Activated T-helper 1 cell treated with anti-CD3 and anti-CD28 coated beads, Interleukin-12 subunit alpha, Interleukin-12 subunit beta, Interleukin-2, Interleukin-4 antibody, amounts not matched to agents 30 ng/mL and 10 ng/mL and 1 ng/mL, durations not matched to agents 14 hours and 24 hours and 36 hours (primary cell): ENCODE measurements at places on chromosomes 13 and 19. TPM values are rescaled to one million over a fixed set of nuclear protein-coding genes. Genes with fewer than 3 reads are reported as not detected.

The LAIR1 gene
- total RNA-seq: 9.2 and 9.4 TPM in 2 replicates

The CDX2 gene
- not detected in 2 replicates for total RNA-seq

The DCT gene
- not detected in 2 replicates for total RNA-seq

The FKBP8 gene
- 163 and 167 TPM in 2 replicates for total RNA-seq

GRCh38 chr19:18987456-18987855 lies 45.9 kb downstream of the SUGP2 start:
- DNase-seq: no peak

- no peak for DNase-seq
Observed at GRCh38 chr19:51501594-51502263, at the start of gene SIGLEC12. SIGLEC12 (minus strand) TSS chr19:51501800; CDS start chr19:51501733, 67 bp downstream.

- DNase-seq: no peak
Observed at GRCh38 chr19:38009650-38010242, 102.7 kb downstream of the SIPA1L3 start.

DNA sequence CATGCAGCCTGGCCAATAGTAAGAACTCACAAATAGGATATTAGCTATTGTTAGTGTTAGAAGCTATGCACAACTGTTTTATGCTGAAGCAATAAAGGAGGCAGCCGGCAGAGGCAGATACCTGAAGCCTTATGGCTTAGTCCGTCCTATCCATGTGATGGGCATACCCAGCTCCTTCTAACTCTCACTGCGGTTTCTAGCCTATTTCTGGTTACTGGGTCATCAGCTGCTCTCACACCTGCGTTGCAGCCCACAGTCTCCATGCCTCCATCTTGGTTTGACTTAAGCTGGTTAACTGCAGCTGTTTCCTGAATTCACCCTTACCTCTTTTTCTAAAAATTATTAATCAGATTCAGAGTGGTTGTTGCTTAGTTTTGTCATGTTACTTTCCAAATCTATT lies 40.5 kb upstream of the CNMD start:
- no peak for DNase-seq

DNA sequence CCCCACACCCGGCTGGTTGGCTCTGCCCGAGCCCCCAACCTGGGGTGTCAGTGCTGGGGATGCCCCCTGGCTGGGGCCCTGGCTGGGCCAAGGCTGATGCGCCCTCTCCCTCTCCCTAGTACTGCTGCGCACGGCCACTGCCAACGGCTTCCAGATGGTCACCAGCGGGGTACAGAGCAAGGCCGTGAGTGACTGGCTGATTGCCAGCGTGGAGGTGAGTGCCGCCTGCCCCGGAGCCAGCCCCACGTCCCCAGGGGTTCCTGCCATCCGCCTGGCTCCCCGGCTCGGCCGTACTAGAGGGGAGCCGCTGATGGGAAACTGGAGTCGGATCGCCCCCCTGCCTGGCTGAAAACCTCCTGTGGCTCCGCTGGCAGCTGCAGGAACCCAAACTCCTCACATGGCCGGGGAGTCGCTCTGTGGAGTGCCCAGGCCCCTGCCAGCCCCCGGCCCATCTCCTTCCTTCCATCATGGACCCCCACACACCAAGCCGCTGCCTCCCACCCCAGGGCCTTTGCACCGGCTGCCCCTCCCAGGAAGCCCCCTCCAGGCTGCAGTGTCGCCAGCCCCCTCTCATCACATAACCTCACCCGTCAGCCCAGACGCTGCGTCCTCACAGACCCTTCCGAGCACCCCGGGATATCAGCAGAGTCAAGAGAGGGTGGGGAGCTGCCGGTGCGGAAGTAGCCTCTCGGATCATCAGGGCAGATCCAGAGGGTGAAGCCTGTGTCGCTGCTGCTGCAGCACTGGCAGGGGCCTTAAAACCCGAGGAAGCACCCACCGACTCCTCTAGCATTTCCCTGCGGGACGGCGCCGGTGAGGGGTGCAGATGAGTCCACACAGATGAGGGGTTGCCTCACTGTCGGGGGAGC lies 10.6 kb downstream of the NCLN start:
- no peak for DNase-seq

DNA sequence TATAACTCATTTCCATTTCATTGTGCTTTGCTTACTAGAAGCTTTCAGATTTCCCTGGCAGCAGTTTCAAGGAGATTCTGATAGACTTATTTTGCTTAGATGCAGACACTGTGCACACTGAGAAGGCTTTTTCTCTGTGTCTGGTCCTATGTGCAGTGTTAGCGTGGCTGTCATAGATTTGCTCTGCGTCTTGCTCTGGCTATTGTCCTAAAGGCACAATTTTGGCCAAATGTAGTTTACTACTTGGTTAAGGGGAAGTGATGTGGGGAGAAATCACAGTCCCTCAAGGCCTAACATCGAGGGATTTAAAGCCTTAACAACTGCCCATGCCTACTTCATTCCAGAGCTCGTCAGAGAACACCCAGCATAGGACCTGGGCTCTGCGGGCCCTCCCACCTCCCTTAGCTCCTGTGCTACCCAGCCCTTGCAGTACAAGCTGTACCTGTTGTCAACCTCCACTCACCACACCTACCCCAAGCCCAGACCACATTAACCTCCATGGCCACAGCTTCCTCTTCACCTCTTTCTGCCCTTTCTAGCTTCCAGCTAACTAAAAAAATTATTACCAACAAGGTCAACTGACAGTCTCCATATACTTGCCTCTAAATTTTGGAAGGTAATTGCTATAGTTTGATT lies 38.9 kb upstream of the KATNAL1 start:
- peak; percentile 75 for DNase-seq

DNA sequence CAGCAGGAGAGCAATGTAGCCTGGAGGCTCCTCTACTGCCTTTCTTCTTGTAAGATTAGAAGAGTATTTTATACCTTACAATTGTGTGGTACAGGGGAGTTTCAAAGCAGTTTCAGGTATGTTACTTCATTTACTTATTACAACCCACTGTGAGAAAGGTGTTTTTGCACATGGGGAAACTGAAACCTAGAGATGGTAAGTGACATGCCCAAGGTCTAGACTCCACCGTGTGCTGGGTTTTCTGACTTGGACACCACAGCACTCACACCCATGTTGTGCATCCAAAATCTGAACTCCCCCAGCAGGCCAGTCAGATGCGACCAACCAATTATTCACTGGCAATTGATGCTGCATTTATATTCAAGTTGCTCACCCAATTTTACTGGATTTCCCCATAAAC lies 22.8 kb downstream of the ERICH6B start:
- DNase-seq: no peak

DNA sequence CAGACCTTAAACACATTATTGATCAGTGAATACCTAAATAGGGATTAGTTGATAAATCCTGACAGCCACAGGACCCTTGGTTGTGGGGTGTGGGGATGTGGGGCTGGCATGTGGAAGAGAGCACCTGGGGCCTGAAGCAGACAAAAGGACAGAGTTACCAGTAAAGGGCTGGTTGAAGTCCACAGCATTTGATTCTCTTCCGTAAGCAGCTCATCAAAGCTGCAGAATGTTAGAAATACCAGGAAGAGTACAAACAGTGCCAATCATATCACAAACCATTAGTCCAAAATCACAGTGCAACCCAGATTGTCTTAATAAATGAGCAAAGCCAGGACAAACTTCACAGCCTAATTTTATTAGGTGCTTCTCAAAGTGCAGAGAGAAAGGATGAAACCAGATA lies 92.5 kb upstream of the KL start:
- no peak for DNase-seq

DNA sequence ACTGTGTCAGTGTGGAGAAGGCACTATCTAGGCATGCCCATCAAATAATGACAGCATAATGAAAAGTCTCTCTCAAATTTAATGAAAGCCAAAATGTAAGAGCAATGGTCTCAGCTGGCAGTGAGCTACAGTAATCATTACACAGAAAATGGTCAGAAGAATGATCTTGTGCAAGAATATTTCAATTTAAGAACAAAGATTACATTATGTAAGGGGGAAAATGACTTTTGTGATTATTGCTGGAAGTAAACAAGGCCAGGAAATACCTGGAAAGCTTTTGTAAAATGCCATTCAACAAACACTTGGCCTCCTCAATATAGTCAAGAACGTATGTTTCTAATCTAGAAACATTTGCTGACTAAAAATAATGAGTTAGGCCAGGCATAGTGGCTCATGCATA lies 89.1 kb downstream of the CAB39L start:
- DNase-seq: no peak

DNA sequence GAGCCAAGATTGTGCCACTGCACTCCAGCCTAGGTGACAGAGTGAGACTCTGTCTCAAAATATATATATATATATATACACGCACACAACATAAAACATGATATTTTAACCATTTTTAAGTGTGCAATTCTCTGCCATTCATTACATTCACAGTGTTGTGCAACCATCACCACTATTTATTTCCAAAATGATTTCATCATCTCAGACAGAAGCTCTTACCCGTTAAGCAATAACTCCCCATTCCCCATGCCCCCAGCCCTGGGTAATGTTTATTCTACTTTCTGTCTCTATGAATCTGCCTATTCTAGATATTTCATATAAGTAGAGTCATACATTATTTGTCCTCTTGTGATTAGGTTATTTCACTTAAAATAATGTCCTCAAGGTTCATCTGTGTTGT lies 20.3 kb downstream of the WDR88 start:
- DNase-seq: no peak

DNA sequence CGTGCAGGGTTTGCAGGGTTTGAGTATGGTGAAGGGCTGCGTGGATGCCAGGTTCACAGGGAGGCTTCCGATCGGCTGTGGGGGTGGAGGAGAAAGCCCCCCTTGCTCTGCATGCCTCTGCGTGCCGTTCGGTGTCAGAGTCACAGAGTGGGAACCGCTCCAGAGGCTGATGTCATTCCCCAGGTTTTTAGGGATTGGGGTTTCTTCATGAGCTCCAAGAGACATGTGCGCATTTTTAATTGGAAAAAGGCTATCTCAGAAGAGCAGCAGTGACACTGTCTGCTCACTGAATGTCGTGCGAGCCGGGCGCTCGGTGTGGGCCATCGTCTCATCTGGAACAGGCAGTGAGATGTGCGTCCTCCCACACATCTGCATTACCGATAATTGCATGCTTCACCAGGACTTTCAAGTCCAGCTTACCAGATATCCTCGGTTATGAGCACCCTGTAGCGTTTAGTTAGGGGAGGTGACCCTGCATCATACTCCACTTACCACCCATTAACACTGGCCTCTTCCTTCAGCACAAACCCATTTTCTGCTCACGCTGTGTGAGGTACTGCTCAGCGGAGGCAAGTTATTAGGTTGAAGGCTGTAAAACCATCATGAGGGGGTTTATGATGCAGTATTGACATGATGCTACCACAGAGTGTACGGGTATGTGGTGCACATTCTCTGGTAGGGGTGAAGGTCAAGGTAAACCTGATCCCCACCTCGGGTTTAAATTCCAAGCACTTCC lies 1.7 kb downstream of the MCF2L start:
- DNase-seq: no peak

- DNase-seq: no peak
Observed at GRCh38 chr13:35881360-35881759, 249.8 kb downstream of the DCLK1 start.

DNA sequence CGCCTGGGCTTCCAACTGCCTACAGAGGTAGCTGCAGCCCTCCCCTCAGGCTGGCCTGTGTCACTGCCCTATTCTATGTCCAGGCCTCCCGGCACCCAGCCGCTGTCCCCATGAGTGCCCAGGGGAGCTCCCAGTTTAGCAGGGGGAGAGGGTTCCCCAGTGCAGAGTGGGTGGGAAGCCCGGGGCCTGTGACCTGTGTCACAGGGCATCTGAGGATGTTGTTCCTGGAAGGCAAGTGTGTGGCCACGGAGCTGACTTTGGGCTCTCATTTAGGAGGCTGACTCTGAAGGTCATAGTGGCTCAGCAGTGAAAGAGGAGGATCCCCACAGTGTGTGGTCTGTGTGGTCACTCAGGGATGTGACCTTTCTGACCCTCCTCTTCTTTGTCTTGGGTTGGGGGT lies 25.1 kb downstream of the PPP1R37 start:
- no peak for DNase-seq

GRCh38 chr13:98022210-98022609 lies 68.7 kb downstream of the IPO5 start:
- no peak for DNase-seq

- no peak for DNase-seq
Observed at GRCh38 chr19:48878196-48879024, 6.2 kb downstream of the PPP1R15A start.

DNA sequence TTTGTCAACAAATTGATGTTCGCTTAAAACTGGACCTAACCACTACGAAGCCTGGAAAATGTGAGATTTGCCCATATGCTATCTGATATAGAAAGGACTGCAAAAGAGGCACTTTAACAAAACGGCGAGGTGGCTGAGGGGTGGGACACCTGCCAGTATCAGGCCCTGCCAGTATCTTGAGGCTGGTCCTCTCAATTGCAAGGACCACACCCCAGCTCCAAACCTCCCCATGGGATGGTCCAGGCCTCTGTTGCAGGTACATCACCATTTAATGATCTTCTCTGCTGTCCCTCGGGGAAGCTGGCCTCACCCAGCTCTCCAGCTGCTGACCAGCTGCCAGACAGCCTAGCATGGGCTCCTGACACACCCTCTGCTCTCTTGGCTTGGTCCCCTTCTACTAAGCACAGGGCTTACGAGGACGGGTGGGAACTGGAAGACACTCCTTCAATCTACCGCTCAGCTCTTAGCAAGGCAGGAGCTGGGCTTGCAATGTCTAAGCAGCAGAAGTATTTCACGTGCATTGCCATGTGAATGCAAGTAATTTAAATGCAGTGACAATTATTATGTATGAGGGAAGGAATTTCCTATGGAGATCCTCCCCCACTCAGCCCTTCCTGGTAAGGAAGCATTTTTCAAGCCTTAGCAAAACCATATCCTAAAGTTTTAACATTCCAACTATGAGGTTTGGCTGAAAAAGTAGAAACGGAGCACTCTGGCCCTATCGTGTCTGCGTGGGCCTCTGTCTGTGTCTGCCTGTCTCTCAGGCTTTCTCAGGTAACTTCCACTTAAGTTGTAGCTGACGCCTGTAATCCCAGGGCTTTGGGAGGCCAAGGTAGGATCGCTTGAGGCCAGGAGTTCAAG lies 63.9 kb downstream of the LATS2 start:
- DNase-seq: no peak
